ENCODE measurements at places on chromosomes 16 and 17.

GRCh38 chr17:21296097-21297025 is 11.8 kb downstream of the MAP2K3 start:
- peak; percentile 98 for DNase-seq

- no peak for DNase-seq
These were observed 2.5 kb upstream of the GJD3 start for GRCh38 chr17:40366861-40367518.

DNA sequence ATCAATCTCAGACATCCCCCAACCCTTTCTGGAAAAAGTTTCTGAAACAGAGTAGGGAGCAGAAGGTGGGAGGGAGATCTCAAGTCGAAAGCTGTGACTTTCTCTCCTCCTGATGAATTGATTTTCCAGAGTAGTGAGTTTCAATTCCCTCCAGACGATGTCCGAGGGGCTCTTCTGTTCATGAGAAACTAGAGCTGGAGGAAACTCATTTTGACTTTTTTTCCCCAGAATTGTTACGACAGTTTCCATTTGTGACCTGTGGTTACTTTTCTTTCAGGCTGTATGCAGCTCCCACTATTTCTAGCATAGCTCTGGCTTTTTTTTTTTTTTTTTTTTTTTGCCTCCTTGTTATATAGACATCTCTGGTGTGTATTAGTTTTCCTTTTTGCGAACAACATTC is 422.1 kb upstream of the SALL1 start:
- DNase-seq, result no peak

DNA sequence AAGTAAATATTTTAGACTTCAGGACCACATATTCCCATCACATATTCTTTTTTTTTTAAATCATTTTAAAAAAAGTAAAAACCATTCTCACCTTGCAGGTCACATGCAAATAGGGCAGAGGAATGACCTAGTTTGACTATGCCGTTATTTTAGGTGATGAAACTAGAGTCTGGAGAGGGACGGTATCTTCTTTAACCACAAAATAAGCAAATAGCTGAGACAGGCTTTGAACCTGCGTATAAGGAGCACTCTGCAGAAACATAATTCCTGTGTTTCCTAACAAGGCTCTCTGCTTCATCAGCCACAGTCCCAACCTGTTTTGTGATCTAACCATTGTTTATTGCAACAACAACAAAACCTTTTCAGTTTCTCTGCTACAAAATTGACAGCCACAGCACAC is 121.5 kb downstream of the PCTP start:
- no peak for DNase-seq

- peak; percentile 49 for DNase-seq
These were observed at the start of gene PYCARD for GRCh38 chr16:31202414-31203375. Gene PYCARD (minus strand): TSS chr16:31202760. CDS start chr16:31202690, 70 bp downstream.

GRCh38 chr16:85862476-85863383 is 36.2 kb upstream of the IRF8 start:
- DNase-seq, result no peak

- DNase-seq, result no peak
These were observed 9.5 kb downstream of the MTMR4 start for GRCh38 chr17:58504826-58505351.

DNA sequence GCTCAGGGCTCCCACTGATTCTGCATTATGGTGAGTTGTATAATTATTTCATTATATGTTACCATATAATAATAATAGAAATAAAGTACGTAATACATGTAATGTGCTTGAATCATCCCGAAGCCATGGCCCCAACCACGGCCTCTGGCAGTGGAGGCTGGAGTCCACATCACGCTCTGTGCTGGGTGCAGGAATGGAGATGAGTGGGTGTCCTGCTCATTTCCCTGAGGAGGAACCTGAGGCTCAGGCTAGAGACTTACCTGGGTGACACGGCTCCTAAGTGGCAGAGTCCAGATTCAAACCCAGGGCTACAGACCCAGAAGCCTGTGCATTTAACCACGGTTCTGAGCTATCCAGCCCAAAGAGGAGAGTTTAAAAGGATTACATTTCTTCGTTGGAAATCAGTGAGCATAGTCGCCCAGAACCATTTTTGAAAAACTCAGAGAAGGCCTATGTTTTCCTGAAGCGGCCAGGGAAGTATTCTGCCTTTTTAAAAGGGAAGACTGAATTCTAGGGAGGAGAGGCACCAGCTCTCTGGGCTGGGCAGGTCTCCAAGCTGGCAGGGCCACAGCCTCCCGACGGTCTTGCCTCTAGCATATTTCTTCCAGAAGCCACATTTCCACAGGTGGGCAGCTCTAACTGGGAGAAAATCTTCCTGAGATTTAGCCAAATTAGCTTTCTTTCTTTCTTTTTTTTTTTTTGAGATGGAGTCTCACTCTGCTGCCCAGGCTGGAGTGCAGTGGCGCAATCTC is 6.7 kb downstream of the IL4R start:
- DNase-seq, result no peak

- DNase-seq, result no peak
These were observed 129.1 kb downstream of the C16orf95 start for GRCh38 chr16:87188104-87188503.

GRCh38 chr17:62703261-62703775 is 75.8 kb downstream of the MRC2 start:
- no peak for DNase-seq

- no peak for DNase-seq
These were observed at the start of gene TMIGD1 for GRCh38 chr17:30333503-30334360. Gene TMIGD1 (minus strand): TSS chr17:30334057. CDS start chr17:30332133, 1,924 bp downstream.

DNA sequence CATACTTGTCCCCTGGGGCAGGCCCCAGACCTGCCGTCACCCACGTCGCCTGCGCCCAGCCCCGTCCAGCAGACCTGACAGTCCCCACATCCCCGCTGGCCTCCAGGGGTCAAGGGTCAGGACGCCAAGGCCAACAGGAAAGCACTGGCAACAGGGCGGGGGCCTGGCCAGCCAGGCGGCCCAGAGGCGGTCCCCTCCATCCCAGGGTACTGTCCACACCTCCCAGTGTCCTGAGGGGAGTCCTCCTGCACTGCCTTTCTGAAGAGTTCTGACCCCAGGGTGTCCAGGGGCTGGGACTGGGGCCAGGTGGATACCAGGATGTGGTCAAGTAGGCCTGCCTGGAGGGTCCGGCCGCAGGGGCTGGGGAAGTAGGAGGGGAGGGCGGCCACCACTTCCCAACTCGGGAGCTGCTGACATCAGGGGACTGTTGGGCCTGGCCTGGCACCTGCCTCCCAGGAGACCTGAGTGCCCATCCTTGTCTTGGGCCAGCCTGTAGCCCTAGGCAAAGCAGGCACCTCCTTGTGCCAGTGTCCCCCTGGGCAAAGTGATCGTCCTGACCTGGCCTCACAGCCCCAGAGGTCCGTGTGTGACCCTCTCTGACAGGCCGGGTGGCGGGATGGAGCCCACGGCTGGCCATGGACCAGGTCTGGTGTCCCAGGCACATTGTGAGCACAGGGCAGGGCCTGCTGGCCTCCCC is 6.7 kb upstream of the AXIN1 start:
- DNase-seq, result no peak

GRCh38 chr17:76675648-76676047 is 32.1 kb upstream of the ST6GALNAC1 start:
- no peak for DNase-seq

DNA sequence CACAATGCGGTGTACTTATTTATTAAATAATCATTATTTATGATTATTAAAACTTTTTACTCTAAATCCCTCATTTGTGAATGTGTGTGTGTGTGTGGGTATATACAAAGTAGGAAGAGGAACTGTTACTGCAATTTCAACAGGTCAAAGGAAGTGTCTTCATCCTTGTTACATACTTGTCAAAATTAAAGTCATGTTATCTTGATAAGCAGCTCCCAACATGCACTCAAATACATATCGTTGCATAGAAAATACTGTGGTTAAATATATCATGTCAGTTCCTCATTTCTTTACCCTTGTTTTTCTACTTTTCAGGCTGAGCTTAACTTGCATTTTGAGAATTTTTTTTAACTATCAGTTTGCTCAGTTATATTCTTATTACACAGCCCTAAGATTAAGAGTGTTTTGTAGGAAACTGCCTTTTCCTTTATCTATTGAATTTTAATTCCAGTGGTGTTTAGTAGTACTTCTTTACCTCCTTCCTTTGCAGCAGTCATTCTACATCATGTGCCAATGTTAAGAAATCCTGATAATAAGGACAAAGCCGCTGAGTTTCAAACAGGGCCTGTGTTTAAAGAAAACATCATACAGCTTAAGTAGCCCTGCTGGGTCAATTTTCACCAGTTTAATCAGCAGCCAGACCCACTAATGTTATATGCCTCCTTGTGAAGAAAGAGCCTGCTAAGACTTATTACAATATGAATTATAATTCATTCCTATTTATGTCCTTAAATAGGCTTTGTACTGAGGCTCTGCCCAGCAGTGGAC is 7.2 kb downstream of the EFCAB5 start:
- DNase-seq, result peak; percentile 48

DNA sequence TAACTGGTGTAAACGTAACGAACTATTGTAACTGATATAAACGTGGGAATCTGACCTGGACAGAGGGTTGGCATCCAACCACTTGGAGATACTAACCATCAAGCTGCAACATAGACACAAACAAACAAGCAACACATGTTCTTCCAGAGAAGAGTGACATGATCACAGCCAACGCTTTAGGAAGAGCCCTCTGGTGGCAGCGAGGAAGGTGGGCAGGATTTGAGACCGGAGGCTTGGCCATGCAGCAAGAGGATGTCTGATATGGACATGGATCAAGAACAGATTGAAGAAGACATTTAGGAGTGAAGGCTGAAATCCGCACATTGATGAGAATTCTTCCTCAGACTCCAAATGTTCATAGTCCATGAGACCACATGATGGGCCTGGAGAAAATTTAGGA is 40.3 kb upstream of the TNRC6A start:
- peak; percentile 37 for DNase-seq

- DNase-seq, result no peak
These were observed 3.1 kb upstream of the BAIAP2 start for GRCh38 chr17:81031566-81032550.

DNA sequence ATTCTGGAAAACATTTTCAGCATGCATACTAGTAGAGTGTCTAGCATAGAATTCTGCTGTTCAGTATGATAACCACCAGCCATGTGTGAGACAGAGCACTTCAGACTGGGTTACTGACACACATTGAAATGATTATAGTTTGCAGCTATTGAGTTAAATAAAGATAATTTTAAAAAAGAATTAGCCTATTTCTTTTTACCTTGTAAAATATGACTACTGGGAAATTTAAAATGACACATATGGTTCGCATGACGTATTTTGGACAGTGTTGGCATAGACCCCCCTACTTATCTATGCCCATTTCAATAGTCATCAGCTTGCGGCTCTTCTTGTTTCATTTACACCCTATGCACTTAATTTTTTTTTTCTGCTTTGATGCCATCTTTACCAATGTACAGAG is 4.7 kb upstream of the SDK2 start:
- no peak for DNase-seq
